ENCODE measurements at places on chromosomes 12 and 14.

DNA sequence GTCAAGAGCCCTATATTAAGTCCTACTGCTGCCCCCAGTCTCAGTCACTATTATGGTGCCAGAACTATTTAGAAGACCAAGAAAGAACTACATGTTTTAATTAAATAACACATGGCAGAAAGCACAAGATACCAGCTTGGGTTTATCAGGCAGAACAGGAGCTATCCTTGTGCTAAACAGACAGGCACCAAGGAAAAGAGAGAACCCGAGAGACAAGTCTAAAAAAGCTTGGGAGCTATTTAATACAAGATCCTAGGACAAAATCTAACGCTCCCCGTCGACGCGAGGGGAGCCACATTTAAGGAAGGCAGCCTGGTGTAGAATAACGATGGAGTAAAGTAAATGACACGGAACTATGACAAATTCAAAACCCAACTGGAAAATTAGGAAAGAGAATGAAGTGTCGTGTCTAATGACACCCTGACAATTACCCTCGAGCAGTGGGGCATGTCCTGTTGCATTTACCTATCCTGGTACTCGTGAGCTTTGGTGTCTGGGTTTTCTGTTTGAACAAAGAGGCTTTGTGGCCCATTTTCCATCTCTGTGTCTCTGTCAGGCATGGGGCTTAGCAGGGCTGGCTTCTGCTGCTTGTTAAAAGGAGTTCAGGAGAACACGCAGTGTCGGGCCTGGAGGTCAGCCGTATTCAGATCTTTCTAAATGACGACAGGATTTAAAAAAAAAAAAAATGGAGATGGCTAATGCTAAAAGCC lies 140.6 kb downstream of the ETNK1 start:
- no peak for DNase-seq

DNA sequence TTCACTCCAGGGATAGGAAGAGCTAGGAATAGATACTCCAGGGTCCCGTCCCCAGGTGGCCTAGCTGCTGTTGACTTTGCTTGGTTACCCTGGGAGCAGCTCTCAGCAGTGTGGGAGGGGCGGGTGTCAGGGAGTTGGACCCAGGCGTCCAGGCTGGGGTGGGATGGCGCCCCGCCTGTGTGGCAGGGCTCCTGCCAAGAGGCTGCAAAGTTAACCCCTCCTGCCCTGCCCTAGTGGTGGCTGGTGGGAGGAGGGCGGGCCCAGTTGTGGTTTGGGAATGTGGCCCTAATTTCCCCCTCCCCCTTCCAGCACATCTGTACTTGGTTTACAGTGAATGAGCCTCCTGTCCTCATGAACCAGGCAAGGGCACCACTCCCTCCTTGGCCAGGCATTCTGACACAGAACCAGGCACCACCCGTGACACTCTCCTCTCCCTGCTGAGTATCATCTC lies 1.7 kb upstream of the RARG start:
- no peak for DNase-seq

DNA sequence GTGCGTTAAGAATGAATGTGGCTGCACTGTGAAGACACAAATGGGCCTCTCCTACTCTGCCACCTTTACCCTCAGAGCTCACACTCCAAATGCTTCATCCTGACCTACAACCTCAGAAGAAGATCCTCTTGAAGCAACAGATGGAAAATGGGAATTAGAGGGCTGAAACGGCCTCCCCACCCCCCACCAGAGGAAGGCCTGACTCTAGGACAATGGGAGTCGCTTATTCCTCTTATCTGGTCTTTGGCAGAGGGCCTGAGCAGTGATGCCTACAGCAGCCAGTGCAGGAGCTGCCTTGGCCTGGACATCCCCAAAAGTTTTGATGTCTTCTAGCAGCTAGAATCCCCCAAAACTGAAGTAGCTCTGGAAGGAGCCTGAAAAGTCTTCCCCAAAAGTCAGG lies 29.2 kb downstream of the BTBD7 start:
- no peak for DNase-seq

- no peak for DNase-seq
Observed at GRCh38 chr14:24705840-24706239, 71.8 kb upstream of the GZMB start.
